Activated naive CD8-positive, alpha-beta T cell treated with anti-CD3 and anti-CD28 coated beads for 36 hours (primary cell): ENCODE measurements at places on chromosomes 7 and 10.
A peak's percentile ranks its signal among the peaks of the same experiment; 100 is the strongest.

GRCh38 chr7:133112976-133113375 lies 31.1 kb upstream of the CHCHD3 start:
- no peak for DNase-seq

DNA sequence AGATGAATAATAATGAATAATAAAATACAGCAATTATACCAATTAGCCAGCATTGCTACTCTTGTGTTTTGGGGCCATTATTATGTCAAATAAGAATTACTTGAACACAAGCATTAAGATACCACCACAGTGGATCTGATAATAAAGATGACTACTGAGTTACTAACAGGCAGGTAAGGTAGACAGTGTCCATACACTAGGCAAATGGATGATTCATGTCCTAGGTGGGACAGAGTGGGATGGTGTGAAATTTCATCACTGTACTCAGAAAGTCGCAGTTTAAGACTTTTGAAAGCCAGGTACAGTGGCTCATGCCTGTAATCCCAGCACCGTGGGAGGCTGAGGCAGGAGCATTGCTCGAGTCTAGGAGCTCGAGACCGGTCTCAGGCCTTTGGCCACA lies 8.7 kb upstream of the UNC5B start:
- DNase-seq, result no peak

DNA sequence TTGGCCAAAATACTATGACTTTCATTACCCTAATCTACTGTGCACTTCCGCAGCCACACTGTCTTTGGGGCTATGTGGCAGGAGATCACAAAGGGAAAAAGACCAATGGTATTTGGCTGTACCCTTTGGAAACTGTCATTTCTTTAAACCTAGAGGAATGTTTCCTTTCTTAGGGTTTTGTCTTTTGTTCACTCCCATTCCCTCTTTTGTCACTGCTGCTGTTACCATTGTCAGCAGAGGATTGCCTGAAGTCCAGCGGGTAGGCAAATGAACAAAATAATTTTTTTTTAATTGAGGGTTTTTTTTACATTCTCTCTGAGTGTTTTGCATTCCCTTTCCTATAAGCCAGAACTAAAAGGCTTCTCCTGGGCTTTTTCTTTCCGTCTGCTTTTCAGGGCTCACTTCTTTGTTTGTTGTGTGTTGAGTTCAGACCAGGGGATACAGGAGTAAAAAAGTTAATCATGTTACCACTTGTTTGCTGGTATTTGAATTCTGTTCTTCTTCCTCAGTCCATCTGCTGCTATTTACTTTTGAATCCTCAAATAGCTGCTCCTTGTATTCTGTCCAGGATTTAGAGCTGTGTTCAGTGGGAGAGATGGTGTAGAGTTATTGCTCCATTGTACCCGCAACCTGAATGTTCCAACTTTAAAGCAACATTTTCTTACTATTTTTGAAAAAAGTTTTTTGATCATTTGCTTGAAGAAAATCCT lies 374.6 kb downstream of the SUGCT start:
- DNase-seq, result no peak

DNA sequence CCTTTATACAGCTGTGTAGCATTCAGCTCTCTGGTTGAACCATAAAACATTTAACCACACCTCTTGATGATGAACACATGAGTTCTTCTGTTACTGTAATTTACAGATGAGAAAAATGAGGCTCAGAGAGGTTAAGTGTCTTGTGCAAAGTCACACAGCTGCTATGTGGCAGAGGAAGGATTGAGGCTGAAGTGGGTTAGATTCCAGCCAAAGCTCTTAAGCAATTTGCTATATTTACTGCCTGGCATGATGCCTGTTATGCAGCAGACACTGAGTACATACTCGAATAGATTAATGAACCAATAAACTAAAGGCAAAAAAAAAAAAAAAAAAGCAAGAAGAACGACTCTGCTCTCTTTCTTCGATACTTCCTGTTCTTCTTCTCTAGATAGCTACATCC lies 35.7 kb downstream of the GFRA1 start:
- no peak for DNase-seq

DNA sequence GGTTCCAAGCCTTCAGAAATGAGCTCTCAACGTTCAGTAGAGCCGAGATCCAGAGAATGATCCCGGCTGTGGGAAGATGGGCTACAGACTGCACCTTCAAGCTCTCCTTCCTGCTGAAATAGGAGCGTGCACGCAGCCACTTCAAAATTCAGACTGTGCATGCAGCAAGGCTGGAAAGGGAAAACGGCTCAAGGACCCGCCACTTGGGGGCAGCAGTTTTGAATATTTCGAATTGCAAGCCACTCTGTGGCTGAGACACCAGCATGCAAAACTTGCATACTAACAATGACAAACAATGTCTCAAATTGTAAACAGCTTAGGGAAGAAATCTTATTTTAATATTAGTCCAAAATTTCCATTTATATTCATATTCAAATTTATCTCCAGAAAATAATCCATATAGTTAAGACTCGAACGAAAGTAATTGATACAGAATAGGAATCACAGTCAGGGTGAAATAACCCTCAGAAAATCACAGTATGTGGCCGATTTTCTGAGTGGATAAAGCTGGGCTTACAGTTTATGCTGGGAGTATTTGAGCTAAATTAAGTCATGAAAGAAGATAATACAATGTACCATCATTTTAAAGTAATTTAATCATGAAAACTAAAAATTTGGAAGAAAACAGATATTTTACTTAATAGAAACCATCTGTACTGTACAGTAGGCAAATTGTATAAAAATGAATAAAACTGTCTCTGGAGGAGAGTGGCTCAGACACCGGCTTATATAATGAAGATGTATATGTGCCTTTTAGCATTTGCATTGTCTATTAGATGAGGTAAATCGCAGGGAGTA lies 137.9 kb upstream of the MKI67 start:
- peak; percentile 24 for DNase-seq

GRCh38 chr10:53108317-53108934 lies 335.8 kb upstream of the MBL2 start:
- DNase-seq, result no peak

GRCh38 chr10:70132098-70133029 lies at the start of gene AIFM2:
Gene AIFM2, minus strand, starts transcription at chr10:70132825. Its CDS starts 8,741 bp downstream, at chr10:70124084.
- peak; percentile 58 for DNase-seq

GRCh38 chr10:114629824-114630730 lies 28.0 kb downstream of the ABLIM1 start:
- DNase-seq, result no peak

- DNase-seq, result no peak
Observed at GRCh38 chr7:45239486-45239885, 81.9 kb downstream of the RAMP3 start.

GRCh38 chr7:138460176-138460648 lies at the start of gene TRIM24:
Gene TRIM24, plus strand, starts transcription at chr7:138460259. Its CDS starts 290 bp downstream, at chr7:138460549.
- peak; percentile 98 for DNase-seq

DNA sequence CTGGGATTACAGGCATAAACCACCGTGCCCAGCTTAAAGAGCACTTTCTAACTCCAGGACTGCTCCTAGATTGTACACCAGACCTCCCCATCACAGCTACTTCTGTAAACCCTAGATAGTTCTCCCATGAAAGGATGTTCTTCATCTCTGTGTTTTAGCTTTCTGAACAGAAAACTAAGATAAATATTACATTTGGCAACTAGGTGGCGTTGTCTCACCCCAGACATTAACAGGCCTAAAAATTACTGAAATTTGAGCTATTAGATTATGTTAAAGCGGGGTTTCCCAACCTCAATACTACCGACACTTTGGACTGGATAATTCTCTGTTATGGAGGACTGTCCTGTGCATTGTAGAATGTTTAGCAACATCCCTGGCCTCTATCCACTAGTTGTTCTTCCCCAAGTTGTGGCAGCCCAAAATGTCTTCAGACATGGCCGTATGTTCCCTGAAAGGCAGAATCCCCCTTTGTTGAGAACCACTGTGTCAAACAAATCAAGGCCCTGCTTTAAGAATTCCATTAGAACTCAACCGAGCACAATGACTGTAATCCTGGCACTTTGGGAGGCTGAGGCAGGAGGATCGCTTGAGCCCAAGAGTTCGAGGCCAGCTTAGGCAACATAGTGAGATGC lies 19.1 kb downstream of the ATOH7 start:
- DNase-seq, result no peak

- DNase-seq, result no peak
Observed at GRCh38 chr7:66905278-66905677, 15.7 kb upstream of the TMEM248 start.

GRCh38 chr10:72772031-72772430 lies 80.1 kb downstream of the MCU start:
- DNase-seq, result no peak
